ENCODE measurements at places on chromosomes 6 and 20.

- peak; percentile 58 for DNase-seq
Observed at GRCh38 chr6:87105823-87106222, 10.9 kb upstream of the CGA start.

GRCh38 chr6:161489626-161490306 lies 215.9 kb upstream of the AGPAT4 start:
- no peak for DNase-seq

- no peak for DNase-seq
Observed at GRCh38 chr6:123524781-123525180, 112.0 kb downstream of the TRDN start.

- no peak for DNase-seq
Observed at GRCh38 chr6:114355300-114355699, 12.5 kb upstream of the HS3ST5 start.

- peak; percentile 57 for DNase-seq
Observed at GRCh38 chr6:1296542-1296941, 15.4 kb upstream of the FOXQ1 start.

DNA sequence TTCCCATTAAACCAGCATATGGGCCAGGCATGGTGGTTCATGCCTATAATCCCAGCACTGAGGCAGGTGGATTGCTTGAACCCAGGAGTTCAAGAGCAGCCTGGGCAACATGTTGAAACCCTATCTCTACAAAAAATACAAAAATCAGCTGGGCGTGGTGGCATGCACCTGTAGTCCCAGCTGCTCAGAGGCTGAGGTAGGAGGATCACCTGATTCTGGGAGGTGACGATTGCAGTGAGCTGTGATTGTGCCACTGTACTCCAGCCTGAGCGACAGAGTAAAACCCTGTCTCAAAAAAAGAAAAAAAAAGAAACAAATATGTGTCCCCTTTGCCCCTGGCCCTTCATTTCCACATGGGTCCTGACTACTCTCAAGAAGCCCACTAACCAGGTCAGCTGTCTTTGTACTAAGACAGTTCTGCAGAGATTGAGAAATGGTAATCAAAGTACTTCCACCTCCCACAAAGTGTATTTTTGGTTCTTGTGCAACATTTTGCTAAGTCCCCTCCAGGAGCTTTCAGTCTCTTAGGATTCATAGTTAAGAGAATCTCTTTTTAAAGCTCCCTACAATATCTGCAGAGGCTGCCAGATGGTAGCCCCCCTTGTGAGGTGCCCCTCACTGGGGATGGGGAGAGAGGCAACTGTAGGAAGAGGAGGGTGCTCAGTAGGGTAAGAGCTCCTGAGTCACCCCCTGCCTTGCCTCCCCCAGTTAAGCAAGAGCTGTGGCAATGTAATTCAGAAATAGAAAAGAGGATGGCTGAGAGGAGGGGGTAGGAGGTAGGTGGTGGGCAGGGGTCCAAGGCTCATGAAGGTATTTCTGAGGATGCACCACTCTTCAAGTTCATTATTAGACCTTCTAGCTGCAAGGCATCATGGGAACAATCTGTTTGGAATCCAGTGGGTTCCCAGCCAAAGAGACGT lies 16.5 kb upstream of the WFDC2 start:
- DNase-seq = no peak

GRCh38 chr6:35755278-35755924 lies 18.6 kb downstream of the ARMC12 start:
- DNase-seq = no peak

DNA sequence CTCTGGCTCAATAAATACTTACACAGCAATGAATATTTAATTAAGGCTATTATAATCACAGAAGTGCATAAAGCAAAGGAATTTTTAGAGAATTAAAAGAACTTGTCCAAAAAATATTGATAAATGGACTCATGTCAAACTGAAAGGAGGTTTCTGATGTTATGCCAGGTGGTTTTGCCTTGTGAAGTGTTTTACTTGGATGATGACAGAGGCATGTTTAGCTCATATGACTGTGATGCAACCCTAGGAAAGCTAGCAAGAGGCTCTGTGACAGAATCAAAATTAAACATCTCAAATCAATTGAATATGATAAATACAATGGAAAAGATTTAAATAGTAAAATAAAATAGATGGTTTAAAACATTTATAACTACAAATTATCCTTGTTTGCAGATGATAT lies 137.3 kb downstream of the TMEM200A start:
- peak; percentile 36 for DNase-seq

DNA sequence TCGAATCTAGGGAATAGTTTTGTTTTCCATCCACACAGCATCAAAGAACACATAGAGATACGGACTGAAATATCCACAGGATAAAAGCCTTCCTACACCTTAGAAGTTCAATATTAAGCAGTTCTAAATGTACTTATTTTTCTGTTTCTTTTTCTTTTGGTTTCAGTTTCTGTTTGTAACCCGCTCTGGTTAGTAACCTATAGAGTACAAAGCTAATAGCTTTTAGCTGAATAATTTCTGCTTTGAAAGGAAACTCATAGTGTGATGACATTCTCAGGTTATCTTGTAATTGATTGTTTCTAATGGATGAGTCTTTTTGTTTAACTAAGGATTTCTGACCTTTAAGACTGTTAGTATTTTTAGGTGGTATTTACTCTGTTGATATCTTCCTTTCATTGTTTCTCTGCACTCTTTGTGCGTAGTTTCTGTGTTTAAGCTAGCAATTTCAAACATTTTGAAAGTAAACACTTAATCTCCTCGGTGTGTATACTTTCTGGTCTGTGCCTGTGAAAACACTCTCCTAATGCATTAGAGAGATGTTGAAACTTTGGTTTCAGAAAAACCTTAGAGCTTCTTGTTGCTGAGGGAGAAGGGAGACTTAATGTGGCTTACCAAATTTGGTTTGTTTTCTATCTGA lies 385.5 kb downstream of the HDGFL1 start:
- DNase-seq = no peak

DNA sequence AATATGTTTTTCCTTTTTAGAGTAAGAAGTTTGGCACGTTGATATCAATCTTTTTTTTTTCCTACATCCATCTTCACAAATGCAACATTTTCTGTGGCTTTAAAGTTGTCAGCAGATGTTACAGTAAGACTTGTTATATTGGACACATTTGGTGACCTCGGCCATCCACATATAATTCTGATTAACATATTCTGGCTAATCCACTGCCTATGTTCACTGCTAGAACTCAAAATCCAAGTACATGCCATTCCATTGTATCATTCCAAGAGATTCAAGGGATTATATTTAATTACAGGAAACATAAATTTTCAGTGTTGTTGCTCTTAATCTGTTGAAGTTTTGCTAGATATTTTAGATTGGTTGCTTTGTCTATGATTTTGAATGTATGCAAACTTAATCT lies 367.6 kb downstream of the TENT5A start:
- DNase-seq = peak; percentile 17
